ENCODE measurements at places on chromosomes 3 and 15.

- DNase-seq = no peak
These were observed 486.3 kb downstream of the MAGI1 start for GRCh38 chr3:65552434-65552833.

DNA sequence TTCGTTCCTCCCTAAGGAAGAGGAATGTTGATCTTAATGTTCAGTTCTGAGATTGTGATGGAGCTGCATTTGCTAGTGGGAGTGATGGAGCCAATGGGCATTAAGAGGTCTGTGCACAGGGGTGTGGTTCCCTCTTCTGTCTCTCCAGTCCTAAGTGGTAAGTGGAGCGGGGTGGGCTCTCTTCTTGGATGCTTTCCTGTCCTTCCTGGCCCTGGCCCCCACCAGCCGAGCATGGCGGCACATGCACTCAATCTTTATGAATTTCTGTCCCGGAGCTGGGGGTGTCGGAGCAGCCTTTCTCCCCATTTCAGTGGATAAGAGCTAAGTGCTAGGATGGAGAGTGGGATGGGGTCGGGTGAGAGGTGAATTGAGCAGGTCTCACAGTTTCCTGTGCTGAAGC lies 37.6 kb upstream of the ADCY5 start:
- no peak for DNase-seq

GRCh38 chr3:124363476-124363875 lies 366.8 kb upstream of the UMPS start:
- DNase-seq = no peak

DNA sequence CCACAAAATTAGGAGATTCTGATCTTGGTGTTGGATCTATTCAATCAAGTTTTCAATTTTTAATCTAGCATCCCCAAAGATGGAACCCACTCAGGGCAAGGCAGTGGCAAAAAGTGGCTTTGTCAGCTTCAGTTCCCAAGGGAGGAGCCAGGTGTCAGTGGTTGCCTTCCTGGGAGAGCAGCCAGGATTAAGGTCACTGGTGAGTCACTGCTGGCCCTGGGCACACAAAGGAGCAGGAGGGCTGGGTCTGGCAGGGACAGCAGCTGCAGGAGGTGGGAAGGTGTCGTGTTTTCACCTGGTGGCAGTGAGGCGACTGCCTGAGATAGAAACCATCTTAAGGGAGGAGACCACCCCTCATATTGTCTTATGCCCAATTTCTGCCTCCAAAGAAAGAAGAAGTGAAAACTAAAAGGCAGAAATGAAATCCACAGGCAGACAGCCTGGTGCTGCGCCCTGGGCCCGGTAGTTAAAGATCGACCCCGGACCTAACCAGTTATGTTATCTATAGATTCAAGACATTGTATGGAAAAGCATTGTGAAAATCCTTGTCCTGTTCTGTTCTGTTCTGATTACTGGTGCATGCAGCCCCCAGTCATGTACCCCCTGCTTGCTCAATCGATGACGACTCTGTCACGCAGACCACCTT lies 5.9 kb upstream of the KLHL25 start:
- DNase-seq = no peak

DNA sequence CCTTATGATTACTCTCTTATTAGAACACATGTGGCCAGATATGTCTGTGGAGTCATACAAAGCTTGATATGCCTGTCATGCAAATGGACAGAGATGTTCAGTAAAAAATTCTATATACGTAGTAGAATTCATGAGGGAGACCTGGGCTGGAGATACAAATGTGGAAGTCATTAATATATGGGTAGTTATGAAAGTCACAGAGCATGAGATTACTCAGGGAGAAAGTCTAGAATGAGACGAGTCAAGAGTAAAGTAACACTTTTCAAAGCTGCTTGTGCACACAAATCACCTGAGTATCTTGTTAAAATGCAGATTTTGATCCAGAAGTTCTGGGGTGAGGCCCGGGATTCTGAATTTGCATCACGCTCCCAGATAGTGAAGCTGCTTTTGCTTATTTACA lies 28.4 kb downstream of the OXSM start:
- no peak for DNase-seq

GRCh38 chr3:132843349-132843748 lies 121.1 kb upstream of the NPHP3 start:
- no peak for DNase-seq

DNA sequence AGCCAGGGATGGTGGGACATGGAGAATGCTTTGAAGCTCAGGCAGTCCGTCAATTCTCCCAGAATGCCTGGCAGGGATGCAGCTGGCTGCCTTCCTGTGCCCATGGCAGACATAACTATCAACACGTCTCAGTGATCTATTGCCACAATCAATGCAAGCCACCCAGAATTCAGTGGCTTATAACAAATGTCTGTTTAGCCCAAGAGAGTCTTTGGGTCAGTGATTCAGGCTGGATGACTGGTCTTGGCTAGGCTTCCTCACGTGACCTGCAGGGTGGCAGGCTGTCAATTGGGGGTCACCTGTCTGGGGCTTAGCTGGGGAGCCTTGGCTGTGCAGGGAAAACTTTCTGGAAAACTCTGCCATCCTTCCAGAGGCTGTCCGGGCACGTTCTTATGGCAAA lies 213.1 kb upstream of the LRRFIP2 start:
- no peak for DNase-seq

DNA sequence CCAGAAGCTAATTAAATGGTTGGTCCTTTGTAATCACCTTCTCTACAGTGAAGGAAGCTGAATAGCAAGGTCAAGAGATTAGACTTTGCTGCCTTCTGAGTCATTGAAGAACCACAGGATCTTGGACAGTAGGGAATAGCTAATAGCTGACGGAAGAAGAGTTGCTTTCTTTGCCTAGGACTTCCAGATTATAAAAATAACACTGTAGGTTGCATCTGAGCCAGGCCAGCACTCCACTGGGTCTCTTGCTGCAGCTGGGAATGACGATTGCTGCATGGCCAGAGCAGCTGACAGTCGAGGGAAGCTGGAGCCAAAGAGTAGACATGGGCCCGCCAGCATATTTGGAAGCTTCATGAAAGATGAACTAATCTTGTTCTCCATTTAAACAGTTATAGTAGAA lies 81.5 kb upstream of the KCNMB2 start:
- DNase-seq = no peak

DNA sequence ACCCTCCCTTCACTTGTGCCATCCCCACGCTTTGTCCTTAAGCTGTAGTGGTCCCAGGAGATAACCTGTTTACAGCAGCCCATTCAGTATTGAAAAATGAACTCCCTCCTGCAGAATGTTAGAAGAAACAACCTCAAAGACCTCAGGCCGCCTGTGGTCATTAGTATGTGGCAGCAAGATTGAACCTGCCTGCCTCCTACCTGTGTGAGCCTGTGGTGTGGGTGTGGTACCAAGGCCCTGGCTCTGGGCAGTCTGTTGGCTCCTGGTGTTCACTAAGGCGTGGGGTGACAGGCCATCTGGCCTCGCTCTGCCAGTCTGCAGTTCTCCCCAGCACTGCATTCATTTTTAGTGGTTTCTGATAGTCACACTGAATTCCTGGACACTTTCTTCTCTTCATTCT lies 21.0 kb downstream of the LSM3 start:
- no peak for DNase-seq

DNA sequence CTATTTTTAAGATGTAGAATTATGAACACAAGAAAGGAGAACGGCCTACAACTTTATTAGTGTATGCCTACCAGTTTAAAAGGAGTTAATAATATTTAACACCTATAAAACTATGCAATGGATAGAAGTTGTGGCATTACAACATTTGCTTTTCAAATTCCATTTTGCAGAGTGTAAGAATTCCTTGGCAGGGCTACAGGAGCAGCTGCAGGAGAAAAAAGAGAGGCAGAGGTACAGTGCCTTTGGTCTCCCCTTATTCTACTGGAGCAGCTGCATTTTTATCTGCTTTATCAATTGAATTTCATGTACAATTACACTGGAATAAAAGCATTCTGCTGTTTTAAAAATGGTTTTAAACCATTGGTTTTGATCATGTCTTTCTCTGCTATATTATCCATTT lies 145.7 kb upstream of the KCNH8 start:
- DNase-seq = no peak

GRCh38 chr15:56933811-56934210 lies 15.4 kb downstream of the TCF12 start:
- no peak for DNase-seq

DNA sequence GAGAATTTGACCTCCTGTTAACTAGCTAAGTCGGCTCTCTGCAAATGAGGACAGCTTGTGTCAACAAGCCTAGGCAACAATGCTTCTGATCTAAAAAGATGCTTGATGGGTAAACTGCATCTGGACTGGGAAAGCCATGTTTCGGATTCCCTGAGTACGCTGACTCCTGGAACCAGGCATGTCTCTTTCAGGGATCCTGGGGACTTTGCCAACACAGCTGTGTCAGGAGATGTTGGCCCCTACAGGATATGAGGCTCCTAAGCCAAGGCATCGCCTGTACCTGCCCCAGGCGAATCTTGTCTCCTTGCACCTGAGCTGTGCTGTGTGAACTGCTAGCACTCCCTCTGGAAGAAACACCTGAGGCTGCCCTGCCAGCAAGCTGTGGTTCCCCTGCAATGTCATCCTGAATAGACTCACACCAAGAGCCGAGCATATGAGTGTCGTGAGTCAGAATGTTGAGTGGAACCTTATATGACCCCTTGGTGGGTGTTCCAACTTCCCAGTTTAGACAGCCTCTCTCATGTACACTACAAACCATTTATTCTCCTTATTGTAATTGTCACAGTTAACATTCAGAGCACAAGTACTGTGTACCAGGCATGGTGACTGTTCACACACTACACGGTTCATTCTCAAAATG lies 17.0 kb downstream of the EOGT start:
- DNase-seq = no peak

DNA sequence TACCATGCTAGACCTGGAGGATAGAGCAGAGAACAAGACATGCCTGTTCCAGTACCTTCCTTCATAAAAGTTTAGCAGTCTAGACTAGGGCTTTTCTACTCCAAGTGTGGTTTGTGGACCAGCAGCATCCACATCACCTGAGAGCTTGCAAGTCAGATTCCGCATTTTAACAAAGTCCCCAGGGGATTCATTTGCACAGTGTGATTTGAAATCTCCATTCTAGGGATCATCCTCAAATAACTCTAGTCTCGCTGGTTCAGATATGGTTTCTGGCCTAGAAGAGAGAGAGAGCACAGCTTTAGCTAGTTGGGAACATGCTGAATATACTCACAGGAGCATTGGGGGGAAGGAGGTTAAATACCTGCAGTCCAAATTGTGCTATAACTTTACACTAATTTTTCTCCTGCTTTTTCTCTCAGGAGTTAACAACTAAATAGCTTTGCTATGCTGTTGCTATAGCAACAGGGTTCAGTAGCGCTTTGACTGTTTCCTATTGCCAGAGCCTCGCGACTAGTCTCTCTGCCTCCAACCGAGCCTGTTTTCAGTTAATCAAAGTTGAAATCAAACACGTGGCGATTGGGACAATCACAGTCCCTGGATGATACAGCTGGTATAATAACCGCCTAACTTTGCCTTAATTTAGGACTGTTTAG lies 64.0 kb upstream of the RASGRF1 start:
- DNase-seq = no peak

DNA sequence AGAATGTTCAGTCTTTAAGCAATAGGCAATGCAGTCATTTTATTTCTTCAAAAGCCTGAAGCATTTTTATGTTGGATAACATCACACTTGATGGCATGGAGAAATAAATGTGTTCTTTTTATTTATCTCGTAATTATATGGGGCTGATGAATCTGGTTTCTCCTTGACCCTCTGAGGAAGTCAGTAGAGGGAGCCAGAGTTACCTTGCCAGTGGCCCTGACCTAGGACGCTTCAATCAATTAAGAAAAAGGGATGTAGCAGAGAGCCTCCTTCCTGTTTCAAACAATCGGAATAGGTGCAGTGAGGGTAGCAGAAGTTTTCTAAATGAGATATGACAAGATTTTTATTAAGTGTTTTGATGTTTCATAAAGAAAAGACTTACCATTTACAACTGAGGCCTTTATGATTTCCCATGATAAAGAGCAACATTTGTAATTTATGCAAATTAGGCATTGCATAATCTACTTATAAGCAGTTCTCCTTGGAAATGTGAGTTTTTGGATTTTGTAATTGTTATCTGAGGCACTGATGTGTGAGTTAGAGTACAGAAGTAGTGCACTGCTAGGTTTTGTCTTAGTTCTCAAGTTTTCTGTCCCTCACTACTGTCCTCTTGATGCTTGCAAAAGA lies 129.1 kb downstream of the RAP2B start:
- no peak for DNase-seq

GRCh38 chr15:78828920-78829319 lies 17.7 kb upstream of the ADAMTS7 start:
- DNase-seq = no peak

DNA sequence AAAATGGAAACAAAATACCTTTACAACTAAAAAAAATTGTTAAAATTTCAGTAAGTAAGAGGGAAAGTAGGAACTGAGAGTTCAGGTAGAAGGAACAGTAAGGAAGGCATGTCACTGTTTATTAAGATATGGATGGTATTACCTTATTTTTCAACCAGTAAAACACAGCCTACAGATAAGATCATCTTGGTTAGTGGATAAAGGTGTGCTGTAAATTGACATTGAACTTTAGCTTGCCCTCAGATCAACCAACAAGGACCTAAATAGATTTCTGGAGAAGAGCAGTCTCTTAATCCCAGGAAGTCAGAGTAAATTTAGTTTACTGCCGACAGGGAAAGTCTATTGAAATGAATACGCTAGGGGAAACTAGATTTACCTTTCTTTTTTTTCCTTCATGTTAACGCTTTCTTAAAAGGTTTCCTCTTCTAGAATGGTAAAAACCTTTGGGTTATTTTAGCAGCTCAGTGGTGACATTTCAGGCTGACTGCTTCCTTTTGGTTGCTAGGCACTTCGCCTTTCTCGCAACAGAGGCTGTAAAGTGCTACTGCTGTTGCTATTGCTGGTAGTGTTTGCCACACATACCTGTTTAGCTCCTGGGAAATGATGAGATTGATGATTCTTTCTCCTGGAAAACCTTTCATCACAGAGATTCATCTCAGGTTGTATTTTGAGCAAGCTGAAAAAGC lies 12.9 kb downstream of the DZIP3 start:
- no peak for DNase-seq

GRCh38 chr3:184730924-184731323 lies 19.1 kb upstream of the MAGEF1 start:
- no peak for DNase-seq

DNA sequence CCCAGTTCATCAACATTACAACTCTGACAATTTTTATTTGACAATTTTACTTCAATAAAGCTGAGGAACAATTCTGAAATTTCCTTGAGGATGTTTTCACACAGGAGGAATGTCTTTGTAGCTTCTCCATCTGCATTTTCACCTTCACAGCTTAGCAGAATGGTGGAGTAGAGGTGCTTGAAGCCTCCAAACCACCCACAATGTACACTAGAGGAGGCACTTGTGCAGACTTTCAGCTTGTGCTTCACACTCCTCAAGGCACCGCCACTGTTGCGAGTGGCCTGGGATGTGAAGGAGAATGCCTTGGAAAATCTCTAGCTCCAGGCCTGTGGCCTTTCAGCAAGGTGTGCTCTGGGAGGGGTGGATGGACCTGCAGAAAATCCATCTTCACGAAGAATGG lies 181.9 kb downstream of the EPHB1 start:
- DNase-seq = no peak

GRCh38 chr15:101255051-101255395 lies 3.2 kb upstream of the CHSY1 start:
- no peak for DNase-seq

GRCh38 chr3:161175506-161175905 lies 45.6 kb upstream of the NMD3 start:
- DNase-seq = no peak

All from T-helper 22 cell (primary cell).